Activated T-cell treated with anti-CD3 and anti-CD28 coated beads, Interleukin-2, amount 50 U/mL, for 48 hours (primary cell): ENCODE measurements at places on chromosomes 6 and 20.
A peak's percentile ranks its signal among the peaks of the same experiment; 100 is the strongest.

DNA sequence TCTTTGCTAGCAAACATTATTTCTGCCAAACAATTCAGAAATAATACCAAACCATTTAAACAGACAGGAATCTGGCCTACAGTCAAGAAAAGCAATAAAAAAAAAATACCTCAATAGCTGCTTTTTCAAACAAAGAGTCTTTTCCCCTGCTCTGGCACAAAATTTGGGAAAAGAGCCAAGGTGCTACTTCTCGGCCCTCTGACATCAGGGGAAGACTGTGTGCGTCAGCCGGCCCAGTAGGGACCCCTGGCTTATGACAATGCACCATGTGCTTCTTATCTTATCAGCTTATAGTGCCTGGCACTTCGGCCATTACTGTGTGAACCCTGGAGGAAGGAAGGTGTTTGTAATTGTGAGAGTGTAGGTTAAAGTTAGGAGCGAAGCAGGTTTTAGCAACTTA, 89.4 kb downstream of the PDE10A start:
- DNase-seq = no peak

- DNase-seq = no peak
Measured at GRCh38 chr6:147000545-147001488, 203.4 kb upstream of the STXBP5 start.

DNA sequence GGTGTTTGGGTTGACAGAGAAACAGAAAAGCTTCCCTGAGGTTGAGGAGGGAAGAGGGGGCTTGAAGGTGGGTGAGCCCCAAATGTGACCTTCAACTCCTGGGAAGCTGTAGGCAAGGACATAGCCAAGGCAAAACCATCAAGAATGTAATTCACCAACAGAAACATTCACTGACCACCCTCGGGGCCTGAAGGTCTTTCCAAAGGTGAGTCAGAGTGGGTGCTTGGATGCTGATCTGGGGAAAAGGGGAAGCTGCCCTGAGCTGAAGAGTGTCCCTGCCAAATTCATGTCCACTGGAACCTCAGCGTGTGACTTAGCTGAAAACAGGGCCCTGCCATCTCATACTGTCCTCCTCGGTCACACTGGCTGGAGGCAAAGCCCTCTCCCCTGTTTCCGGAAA, 234.2 kb upstream of the SULF2 start:
- no peak for DNase-seq

DNA sequence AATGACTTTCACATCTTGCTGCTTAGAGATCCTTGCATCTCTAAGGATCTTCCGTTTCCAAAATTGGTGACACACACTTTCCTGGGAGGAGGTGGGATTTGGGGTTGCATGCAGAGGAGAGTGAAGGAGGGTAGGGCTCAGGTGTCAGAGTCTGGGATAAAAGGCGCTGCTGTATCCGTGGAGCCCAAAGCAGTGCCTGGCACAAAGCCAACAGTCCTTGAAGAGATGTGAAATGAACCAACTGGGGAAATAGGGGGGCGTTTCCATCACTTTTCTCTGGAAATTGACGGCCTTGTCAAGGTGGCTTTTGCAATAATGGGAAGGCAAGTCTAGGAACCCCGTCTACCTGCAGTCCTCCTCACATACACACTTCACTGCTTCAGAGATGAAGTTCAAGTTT, 59.5 kb upstream of the NELFCD start:
- no peak for DNase-seq

GRCh38 chr6:105774247-105774646, 311.9 kb upstream of the PRDM1 start:
- no peak for DNase-seq

DNA sequence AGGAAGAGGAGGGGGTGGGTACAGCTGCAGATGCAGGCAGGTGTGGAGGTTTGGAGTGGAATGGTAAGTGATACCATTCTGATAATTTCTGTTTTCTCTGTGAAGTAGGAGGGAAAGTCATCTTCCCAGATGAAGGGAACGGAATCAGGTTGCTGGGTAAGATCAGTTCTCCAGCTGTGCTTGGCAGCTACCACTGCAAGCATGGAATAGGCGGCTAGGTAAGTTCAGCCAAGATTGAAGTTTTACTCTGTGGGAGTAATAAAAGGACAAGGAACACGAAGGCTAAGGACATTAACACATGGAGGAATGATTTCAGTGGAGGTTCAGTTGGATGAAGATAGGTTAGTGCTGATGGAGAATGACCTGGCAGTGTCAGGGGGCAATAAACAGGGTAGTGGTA, 128.3 kb downstream of the CARMIL1 start:
- no peak for DNase-seq

DNA sequence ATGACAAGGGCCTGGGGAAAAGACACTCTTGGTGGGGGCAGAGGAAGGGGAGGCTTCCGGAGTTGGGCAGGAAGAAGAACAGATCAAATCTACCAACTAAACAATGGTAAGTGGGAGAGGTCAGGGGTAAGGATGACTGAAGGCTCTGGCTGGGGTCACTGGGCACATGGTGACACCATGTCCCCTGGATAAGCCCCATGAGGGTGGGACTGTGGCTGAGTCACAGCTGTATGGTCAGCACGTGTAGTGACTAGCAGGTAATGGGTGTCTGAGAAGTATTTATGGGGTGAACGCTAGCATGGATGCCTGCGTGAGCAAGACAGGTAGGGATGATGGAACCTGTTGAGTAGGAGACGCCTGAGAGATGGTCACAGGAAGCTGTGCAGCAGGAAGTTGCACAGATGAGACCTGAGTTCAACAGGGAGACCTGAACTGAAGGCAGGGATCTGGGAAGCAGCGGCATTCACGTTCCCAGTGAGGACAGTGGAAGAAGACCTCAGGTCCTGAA, 64.5 kb upstream of the SNX9 start:
- no peak for DNase-seq

GRCh38 chr20:53698371-53698978, 104.8 kb upstream of the ZNF217 start:
- no peak for DNase-seq

DNA sequence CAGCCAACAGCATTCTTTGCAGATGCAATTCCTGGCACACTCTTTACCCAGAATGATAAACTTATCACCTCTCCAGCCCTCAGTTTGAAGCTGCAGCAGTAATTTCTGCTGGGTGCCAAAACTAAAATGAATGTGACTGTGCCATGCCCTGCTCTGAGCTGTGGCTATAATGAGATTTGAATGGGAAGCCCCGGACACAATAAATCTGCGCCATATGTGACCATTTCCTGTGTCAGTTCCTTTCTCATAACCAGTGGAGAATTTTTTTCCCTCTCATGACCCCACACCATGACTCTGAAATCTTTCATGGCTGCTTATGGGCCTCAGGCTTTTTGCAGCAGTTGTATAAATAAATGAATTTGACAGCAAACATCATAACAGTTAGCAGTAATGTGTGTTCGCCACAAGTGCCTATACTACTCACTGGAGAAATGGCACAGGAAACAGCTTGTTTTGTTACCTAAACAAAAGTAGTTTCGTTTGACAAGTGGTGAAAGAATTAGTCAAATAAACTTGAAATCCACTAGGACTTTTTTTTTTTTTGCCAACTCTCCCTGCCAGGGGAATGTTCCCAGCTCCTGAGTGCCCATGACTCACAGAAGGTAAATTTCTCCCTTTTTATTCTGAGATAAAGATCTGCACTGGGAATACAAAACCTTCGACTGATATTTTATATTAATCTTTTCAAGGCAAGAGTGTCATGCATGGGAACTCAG, 408.4 kb downstream of the PKHD1 start:
- DNase-seq = no peak

GRCh38 chr20:24684421-24684871, 215.0 kb downstream of the SYNDIG1 start:
- DNase-seq = no peak

- DNase-seq = no peak
Measured at GRCh38 chr6:144606083-144606482, 320.9 kb downstream of the UTRN start.

- no peak for DNase-seq
Measured at GRCh38 chr6:100430962-100431361, 33.8 kb downstream of the SIM1 start.

DNA sequence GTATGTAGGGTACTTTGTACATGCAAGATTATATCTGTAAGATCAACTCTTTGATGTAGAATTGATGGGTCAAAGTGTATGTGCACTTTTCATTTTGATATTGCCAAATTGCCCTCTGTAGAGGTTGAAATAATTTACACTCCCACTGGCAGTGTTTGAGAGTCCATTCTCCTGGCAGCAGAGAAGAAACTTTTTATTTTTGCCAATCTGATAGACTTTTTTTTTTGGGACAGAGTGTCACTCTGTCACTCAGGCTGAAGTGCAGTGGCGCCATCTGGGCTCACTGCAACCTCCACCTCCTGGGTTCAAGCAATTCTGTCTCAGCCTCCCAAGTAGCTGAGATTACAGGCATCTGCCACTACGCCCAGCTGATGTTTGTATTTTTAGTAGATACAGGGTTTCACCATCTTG, 199.2 kb downstream of the ZFAND3 start:
- DNase-seq = no peak

DNA sequence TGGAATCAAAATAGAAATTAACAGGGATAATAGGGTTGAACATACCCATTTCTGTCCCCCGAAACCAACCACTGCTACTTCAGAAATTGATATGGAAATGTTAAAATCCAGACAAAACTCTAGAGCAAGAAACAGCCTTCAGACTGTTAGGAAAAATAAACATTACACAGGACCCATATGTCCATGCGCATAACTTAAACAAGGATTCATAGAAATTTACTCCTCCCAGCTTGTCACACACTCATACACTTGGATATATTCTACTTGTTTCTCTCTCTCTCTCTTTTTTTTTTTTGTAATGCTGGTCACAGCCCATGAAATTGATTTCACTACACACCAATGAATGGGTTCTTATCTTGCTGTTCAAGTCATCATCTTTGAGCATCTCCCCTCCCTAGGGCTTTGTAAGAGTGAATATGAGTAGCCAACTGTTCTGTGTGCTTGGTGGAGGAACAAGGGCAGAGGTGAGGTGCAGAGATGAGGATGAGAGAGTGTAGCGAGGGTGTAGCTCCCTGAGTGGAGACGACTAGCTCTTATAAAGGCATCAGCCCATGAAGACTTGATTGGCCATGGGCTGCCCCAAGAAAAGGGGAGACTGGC, 61.8 kb upstream of the MLN start:
- no peak for DNase-seq

GRCh38 chr20:64203037-64203777, 39.0 kb downstream of the MYT1 start:
- no peak for DNase-seq

DNA sequence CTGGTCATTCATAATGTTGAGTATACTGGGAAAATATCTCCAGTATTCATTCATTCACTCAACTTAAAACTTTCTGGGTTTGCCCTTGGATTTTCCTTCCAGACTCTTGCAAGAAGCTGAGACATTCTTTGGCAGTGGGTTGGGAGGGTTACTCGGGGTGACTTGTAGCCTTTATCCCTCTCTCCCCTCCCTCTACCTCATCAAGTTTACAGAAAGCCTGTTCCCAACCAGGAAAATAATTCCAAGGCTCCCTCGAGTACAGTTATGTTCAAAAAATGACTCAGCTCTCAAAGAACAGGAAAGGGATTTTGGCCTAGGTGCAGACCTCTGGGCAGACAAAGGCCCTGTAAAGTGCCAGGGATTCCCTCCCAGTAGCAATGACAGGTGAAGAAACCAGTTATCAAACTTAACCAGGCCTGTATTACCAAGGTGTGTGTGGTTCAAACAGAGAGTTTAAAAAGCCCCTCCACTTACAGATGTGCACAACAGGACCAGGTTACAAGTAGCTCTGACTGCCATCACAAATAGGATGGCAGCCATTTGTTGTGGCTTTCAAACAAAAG, 22.2 kb downstream of the FKBP1A start:
- no peak for DNase-seq

- no peak for DNase-seq
Measured at GRCh38 chr6:110053395-110054240, 75.5 kb downstream of the GPR6 start.

DNA sequence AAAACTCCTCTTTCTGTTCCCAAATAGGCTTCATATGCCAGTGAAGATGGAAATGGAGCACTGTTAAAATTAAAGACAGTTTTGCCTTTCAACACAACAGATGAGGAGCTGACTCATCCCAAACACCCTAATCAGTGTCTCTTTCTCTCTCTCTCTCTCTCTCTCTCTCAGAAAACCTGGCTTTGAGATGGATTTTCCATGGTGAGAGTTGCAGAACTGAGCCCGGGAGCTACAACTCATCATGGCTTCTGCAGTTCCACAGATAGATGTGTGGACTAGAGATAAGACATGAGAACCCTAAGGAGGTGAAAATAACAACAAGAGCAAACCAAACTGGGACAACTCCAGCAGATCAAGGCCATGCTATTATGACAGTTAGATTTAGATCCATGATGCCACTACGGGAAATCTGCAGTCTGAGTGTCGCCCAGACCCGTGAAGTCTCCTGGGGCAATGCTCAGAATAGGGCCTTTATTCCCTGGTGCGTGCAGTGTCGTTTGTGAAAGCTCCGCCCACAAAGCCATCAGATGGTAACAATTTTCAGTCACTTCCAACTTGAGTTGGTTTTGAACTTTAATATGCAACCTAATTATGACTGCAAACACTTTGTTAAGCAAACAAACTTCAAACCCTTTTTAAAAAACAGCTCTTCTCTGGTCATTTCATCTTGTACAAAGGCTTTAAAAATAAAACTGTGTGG, 338.2 kb upstream of the PREP start:
- no peak for DNase-seq

DNA sequence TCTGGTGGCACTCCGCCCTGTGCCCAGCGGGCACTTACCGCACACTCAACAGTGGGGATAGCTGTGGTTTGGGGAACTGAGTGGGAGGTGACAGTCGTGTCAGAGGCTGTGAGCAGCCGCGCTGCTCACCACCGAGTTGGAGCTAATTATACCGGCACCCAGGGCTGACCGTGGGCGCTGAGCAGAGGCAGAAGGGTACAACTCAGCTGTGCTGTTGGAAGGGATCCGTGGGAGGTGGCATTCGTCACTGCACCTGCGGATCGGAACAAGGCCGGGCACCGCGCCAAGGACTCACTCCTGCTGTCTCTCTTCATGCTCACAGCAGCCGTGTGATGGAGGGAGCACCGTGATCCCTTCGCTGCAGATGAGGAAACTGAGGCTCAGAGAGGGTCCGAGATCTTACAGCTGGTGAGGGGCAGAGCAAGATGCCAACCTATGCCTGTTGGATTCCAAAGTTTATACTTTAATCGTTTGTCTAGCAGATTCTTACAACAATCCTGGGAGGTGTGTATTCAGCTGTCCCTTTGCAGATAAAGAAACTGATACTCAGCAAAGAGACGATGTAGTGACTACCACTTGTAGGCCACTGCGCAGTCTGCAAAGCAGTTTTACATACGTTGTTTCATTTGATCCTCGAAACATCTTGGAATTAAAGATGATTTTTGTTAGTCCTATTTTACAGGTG, 713 bp upstream of the ELMO2 start:
- DNase-seq = peak; percentile 90

- no peak for DNase-seq
Measured at GRCh38 chr6:86128130-86128814, 485.6 kb upstream of the SYNCRIP start.

GRCh38 chr6:75438013-75438431, 55.6 kb downstream of the FILIP1 start:
- DNase-seq = no peak

DNA sequence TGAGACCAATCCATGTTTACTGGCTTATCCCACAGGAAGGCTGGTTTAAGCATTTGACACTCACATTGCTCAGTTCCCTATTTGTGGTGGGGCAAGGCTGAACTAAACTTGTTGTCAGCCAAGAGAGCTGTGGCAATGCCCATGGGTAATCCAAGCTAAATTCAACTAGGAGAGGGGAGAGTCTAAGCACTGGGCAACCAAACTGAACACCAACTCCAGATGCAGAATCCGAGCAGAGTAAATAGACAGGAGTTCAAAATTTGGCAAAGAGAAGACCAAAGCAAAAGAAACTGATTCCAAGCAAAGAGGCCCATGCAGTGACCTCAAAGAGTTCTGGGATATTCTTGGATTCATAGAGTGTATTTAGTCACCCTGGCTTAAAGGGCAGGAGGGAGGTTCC, 106.5 kb upstream of the NT5E start:
- DNase-seq = no peak
